ENCODE measurements at places on chromosomes 3 and 15. TPM values are rescaled to one million over a fixed set of nuclear protein-coding genes. Genes with fewer than 3 reads are reported as not detected.

Gene KNG1
- total RNA-seq, result not detected

Gene MST1R
- total RNA-seq, result 1.9 TPM

Gene ACSBG1
- under 0.01 TPM for total RNA-seq

Gene ITIH4
- 3.3 TPM for total RNA-seq

Gene CATSPER2
- total RNA-seq, result 0.50 TPM

Gene GNAT1
- total RNA-seq, result not detected

Gene NAALADL2
- 19.7 TPM for total RNA-seq

Gene GOLGA8T
- not detected for total RNA-seq

Gene CHDH
- total RNA-seq, result 0.99 TPM

Gene CCDC13
- total RNA-seq, result 0.29 TPM

Gene CLK3
- total RNA-seq, result 46.5 TPM

Gene CYP8B1
- total RNA-seq, result not detected

Gene CCDC54
- not detected for total RNA-seq

Gene GRIP2
- total RNA-seq, result 0.15 TPM

Gene BCL2A1
- 6.5 TPM for total RNA-seq

Gene A4GNT
- total RNA-seq, result not detected

Gene SATB1
- total RNA-seq, result 20.2 TPM

Gene KCNH8
- not detected for total RNA-seq

Gene CHL1
- 8.9 TPM for total RNA-seq

Gene C3orf80
- total RNA-seq, result 0.15 TPM

Gene CD200R1
- not detected for total RNA-seq

Gene ATP6V1A
- total RNA-seq, result 142 TPM

Gene THRB
- 2.0 TPM for total RNA-seq

Gene EPHB1
- under 0.01 TPM for total RNA-seq

Gene PIERCE2
- total RNA-seq, result 1.2 TPM

Gene CHRNB4
- total RNA-seq, result not detected

Gene STAB1
- total RNA-seq, result 1.6 TPM

Gene GPR160
- 0.29 TPM for total RNA-seq

Gene GOLGA8J
- total RNA-seq, result not detected

Gene TLR9
- under 0.01 TPM for total RNA-seq

Gene IQCF5
- not detected for total RNA-seq

Gene MAPKAPK3
- 38.0 TPM for total RNA-seq

Gene ZSCAN2
- total RNA-seq, result 9.7 TPM

Gene LEKR1
- 0.50 TPM for total RNA-seq

Gene CTNNB1
- 854 TPM for total RNA-seq

Gene TRIM42
- total RNA-seq, result not detected

Gene OR4F6
- not detected for total RNA-seq

Gene IMPG2
- 0.33 TPM for total RNA-seq

Gene SQOR
- total RNA-seq, result 82.3 TPM

Gene GUCA1C
- not detected for total RNA-seq

Gene CX3CR1
- not detected for total RNA-seq
